KBM-7 (cell line): ENCODE measurements at places on chromosomes 16 and 17.
A peak's percentile ranks its signal among the peaks of the same experiment; 100 is the strongest.

GRCh38 chr16:85436636-85437165 is 176.4 kb upstream of the GSE1 start:
- no peak for DNase-seq

GRCh38 chr17:82519971-82520903 is 705 bp downstream of the FOXK2 start:
- peak; percentile 49 for DNase-seq

GRCh38 chr16:9849697-9850245 is 332.5 kb downstream of the GRIN2A start:
- DNase-seq, result no peak

DNA sequence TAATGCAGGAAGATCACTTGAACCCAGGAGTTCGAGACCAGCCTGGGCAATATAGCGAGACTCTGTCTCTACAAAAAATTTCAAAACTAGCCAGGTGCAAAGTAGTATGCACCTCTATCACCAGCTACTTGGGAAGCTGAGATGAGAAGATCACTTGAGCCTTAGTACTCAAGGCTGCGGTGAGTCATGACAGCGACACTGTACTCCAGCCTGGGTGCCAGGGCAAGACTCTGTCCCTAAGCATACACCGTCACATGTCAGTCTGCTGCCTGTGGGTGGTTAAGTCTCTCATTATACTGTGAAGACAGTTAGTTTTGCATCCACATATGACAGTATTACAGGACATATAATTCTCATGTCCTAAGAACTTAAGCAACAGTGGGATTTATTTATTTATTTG is 21.8 kb downstream of the NMRAL1 start:
- DNase-seq, result no peak

DNA sequence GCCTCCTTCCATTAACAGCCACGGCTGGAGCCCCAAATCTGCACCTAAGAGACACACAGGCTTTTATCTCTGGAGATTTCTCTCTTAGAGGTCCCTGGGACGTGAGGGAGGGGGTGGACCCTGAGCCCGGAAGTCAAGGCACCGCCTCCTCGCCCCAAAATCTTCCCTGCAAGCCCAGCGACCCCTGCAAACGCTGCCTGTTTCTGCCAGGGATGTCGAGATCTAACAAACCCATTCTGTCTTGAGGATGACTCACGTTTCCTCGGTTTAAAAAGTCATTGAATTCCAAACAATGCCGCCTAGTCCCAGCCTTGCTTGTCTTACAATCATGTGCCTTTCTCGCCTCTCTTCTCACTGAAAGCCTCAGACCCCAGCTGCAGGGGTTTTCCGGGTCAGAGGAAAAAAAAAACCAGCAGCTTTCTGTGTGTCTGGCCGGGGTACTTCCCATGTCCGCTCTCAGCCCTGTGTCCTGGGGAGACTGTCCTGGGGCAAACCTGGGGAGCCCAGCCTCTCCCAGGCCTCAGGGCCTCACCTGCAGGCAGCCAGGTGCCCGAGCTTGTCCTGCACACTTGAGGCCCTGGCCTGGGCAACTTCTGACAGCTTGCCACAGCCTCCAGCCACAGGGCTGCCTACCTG is 15.4 kb downstream of the ARL2BP start:
- DNase-seq, result no peak

- DNase-seq, result no peak
These were observed 20.2 kb downstream of the CHCT1 start for GRCh38 chr17:60442271-60443173.

GRCh38 chr17:866568-867103 is 84.5 kb downstream of the MRM3 start:
- DNase-seq, result no peak

DNA sequence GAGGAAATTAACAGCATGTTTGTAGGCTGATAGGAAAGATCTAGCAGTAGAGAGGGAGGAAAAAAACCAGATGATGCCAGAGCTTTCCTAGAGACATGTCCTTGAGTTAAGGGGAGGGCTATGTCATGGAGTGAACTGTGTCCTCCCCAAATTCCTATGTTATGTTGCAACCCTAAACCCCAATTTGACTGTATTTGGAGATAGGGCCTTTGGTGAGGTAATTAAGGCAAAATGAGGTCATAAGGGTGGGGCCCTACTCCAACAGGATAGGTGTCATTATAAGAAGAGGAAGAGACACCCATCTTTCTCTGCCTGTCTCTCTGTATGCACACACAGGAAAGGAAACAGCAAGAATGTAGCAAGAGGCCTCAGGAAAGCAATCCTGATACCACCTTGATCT is 195.3 kb upstream of the AXIN2 start:
- DNase-seq, result no peak

DNA sequence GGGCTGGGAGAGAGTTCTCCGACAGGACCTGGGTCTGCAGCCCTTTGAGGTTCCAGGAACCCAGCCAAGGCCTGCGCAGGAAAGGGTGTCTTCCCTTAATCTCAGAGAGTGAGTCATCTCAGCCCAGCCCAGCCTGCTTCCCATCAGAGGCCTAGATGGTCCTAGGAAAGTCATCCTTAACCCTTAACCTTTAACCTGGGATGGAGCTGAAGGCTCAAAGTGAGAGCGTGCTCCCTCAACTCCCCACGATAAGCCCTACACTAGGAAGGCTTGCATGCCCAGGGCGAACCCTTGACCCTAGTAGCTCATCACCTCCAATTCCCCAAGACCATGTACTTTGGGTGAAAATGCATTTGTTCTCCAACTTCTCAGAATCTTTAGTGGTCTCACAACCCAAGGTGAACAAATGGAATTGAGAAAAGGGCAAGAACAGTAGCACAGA is 4.8 kb upstream of the ATXN7L3 start:
- DNase-seq, result no peak

GRCh38 chr16:65446427-65446826 is 324.6 kb upstream of the CDH11 start:
- no peak for DNase-seq

DNA sequence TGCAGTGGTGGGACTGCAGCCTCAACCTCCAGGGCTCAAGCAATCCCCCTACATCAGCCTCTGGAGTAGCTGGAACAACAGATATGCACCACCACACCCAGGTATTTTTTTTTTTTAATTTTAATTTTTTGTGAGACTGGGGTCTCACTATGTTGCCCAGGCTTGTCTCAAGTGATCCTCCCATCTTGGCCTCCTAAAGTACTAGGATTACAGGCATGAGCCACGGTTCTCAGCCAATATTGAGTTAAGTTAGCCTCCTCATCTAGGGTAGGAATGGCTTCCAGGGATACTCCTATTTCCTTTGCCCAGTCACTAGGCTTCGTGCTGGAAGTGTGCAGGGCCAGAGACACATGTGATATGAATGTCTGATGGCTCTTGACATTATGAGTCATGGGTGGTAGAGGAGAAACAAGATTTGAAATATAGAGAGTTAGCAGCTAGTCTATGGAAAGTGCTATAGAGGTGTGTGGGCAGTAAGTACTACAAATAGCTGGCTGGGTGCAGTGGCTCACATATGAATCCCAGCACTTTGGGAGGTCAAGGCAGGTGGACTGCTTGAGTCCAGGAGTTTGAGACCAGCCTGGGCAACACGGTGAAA is 8.0 kb upstream of the HES7 start:
- DNase-seq, result no peak

DNA sequence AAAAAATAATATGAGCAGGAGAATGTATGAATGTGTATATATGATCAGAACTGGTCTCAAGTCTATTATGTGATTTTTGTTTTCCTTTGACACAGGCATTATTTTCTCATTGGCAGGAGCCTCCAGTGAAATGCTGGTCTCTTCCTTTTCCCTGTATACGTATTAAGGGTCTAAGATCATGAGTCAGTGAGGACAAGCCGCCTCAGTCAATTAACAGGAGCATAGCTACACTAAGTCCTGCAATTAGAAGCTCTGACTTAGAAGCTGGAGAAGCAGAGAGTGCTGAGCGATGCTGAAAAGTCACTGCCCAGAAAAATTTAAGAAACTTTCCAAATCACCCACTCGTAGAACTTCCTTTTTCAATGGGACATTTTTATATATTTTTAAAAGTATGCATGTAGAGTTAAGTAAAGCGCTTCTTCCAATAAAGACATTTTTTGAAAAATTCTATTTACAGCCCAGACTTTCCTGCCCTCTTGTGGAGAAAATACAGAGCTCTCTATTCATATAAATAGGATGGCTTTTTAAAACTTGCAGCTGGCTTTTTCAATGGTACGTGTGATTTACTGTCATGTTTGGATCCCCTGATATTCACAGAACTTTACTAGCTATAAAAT is 70.2 kb upstream of the PSMD7 start:
- peak; percentile 4 for DNase-seq

DNA sequence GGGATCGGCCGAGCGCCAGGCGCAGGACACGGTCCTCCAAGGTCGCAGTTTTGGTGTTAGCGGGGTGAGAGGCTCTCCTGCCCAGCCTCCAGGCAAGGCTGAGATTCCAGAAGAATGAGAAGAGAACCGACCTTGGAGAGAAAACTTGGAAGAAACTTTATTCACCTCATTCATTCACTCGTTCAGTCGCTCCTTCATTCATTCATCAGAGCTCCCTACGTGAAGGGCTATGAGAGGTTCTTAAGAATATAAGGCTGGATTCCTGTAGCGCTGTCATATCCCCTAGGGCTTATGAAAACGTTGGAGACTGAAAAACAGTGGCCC is 991 bp upstream of the MYH10 start:
- DNase-seq, result no peak

DNA sequence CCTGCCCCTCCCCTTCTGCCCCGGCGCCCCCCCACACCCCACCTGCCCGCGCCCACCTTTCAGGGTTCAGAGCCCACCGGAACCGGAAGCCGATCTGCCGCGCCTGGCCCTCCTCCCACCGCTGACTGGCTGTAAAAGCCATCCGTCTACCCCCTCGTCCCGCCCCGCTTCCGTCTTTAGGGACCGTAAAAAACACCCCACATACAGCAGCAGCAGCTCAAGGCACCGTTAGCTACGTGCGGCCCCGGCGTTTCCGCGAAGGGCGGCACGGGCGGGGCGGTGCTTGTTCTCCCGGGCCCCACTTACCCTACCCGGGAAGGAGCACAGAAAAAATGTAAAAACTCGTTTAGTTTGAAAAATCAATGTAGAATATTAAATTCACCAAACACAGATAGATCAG is at the start of gene MRPL28:
Gene MRPL28, minus strand, starts transcription at position 96 of the 400 bp plus-strand sequence. CDS start 320 bp downstream, outside the sequence.
- DNase-seq, result peak; percentile 96

- no peak for DNase-seq
These were observed 2.5 kb downstream of the SMIM5 start for GRCh38 chr17:75635610-75636202.

DNA sequence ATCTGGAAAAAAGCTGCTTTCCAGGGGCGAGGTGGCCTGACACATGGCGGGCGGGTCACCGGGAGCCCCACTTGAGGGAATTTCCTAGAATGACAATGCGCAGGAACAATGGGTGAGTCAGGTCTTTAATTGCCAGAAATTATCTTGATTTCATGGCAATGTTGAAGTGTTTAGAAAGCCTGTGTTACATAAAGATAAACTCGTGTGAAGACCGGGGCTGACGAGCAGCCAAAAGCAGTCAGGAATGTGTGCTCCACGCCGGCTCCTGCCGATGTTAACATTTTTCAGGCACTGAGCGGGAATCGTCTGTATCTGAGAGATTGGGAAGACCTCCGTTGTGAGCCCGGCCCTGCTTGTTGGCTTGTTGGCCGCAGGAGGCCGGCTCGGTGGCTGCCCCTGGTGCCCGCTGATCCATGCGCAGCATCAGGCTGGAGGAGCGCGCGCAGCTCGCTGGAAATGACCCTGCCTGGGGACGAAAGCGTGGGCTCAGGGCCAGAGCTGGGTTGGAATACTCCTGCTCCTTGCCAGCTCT is 353.1 kb downstream of the FOXL1 start:
- DNase-seq, result no peak

DNA sequence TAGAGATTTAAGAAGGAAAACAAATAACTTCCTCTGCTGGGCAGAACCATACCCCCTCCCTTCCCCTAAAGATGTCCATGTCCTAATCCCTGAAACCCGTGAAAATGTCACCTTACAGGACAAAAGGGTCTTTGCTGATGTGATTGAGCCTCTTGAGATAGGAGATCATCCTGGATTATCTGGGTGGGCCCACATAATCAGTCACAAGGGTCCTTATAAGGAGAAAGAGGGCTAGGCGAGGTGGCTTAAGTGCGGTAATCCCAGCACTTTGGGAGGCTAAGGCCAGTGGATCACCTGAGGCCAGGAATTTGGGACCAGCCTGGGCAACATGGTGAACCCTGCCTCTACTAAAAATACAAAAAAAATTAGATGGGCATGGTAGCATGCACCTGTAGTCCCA is 12.0 kb upstream of the SLC39A11 start:
- DNase-seq, result no peak

DNA sequence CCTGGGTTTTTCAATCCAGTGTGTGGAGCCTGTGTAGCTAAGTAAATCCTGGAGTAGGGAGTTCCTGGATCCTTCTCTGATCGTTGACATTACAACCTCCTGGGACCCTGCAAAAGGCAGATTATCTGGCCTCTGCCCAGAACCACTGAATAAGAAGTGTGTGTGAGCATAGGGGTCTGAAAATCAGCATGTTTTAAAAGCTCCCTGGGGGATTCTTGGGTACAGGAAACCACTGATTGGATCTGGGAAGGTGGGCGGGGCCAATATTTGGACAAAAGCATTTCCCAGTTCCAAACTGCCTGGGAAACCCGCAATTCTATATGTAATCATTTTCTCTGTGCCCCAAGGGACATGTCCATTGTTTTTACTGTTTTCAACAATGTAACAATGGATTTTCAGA is 27.2 kb upstream of the BEAN1 start:
- DNase-seq, result no peak

GRCh38 chr17:6101706-6102105 is 31.5 kb downstream of the WSCD1 start:
- no peak for DNase-seq

GRCh38 chr16:27400751-27401620 is 988 bp upstream of the IL21R start:
- peak; percentile 85 for DNase-seq

DNA sequence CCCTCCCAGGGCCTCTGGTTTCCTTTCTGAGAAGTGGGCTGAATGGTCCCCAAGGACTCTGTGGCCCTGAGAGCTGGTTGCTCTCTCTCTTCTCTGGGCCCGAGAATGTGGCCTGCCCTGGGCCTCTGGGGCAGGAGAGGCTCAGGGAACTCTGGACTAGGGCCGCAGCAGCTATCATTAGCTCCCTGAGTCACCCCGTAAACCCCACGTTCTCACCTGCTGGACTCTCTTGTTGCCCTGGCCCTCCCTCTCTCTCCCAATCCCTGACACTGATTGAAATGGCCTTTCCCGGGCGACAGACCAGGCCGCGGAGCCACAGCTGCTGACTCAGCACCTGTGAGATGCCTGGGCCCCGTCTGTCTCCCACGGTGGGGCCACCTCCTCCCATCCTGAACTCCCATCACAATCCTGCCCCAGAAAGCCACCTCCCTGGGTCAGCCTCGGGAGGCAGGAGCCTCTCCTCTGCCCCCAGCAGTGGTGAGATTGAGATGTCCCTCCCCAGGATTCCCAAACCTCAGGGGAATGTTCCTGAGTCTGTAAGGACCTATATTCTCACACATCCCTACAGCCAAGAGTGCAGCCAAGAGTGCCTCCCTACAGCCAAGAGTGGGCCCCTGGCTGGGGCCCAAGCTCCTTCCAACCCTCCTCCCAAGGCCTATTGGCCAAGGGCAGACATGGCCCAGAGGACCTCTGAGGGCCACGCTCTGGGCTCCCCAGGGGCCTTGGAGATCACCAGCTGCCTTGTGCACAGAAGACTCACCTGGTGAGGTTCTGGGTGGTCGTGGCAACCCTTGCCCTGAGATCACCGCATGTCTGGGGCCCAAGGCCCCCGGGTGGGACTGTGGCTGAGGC is 470 bp downstream of the TRPV3 start:
- no peak for DNase-seq

GRCh38 chr17:31829649-31830048 is 29.4 kb downstream of the COPRS start:
- no peak for DNase-seq
